ENCODE measurements at places on chromosomes 6 and 20.

DNA sequence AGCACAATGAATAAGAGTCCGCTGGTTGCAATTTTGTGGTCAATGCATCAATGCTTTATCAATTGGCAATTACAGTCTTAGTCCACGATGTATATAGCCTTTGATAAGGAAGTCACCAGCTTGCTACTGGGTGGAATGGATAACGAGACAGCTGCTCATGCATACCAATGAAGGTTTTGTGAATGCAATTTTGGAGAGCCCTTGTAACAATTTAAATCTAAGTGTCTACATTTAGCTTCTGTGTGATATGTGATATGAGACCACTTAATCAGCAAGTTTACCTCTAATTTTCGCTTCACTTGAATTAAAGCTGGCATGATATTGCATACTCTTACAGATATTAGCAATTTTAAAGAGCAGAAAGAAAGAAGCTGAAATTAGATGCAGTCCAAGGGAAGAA lies 543.9 kb downstream of the RNF144B start:
- no peak for DNase-seq

GRCh38 chr6:72841195-72841594 lies 219.3 kb downstream of the KCNQ5 start:
- DNase-seq = no peak

GRCh38 chr20:32567384-32568178 lies 17.6 kb downstream of the NOL4L start:
- DNase-seq = no peak

- DNase-seq = no peak
Measured at GRCh38 chr20:46701556-46701955, 7.9 kb upstream of the SLC2A10 start.

DNA sequence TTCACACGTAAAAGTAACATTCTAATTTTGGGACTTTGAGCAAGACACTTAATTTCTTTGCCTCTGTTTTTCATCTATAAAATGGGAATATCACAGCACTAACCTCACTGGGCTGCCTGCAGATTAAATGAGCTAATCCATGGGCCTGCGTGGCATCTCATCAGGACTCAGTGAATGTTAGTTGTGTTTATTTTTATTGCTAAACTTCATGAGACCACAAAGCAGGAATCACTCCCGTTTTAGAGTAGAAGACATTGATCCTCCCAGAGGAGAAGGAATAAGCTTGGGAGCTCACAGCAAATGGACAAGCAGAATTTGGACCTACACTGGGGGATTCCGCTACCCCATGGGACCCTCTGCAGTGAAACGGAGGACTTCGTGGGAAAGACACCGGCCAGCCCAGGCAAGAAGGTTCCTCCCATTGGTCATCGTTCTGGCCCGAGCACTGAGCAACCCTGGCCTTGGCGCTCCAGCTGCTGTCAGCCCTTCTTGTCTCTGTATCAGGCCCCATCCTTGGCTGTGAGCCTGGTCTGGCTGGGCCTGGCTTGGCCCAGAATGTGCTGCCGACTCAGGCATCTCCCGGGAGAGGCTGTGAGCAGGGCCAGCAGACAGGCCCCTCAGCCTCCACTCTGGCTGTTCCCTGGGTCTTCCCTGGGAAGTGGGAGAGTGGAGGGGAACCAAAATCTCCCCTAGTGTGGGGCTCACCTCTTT lies 79.8 kb downstream of the NFATC2 start:
- peak; percentile 74 for DNase-seq

- no peak for DNase-seq
Measured at GRCh38 chr6:39301606-39302005, 12.6 kb downstream of the KCNK17 start.

DNA sequence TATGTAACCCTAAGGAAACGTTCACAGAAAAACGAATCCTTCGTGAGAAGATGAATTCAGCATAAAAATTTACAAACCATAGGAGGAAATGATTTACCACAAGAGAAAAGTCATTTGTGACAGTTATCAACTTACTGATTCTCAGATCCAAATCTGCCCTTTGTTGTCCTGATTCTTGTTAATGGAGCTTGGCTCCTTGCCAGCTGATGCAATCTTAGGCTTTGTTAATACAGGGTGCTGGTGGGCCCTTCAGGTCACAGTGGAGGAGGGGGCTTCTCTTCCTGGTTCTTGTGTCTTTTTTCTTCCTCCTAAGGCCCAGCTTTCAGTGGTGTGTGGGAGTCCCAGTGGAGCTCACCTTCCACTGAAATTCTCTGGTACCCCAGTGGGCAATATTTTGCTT lies 108.4 kb upstream of the MAP3K7 start:
- no peak for DNase-seq

GRCh38 chr6:166472636-166473035 lies 89.9 kb upstream of the MPC1 start:
- no peak for DNase-seq

DNA sequence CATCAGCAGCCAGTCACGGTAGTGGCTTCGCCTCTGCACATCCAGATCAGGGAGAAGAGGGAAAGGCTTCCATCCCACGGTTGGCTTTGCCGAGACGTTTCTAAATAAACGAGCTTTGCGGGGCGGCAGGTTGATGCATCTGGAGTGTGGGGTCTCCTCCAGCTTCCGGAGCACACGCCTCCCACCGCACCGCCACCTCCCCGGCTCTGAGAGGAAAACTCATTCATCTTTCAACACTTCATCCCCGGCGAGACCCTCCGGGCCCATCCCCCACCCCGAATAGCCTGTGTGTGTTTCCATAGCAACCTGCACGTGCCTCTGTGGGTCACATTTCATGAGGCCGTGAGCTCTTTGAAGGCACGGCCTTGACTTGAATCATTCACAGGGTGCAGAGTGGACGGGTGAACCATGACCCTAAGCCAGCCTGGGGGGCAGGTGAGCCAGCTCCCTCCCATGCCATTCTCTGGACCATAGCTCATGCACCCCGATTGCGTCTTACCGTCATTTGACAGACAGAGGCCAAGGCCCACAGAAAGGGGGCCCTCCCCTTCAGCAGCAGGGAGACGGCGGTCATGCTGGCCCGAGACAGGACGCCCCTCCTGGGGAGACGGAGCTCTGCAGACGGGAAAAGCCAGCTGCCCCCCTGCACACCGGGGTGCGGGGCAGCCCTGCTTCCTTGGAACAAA lies 16.2 kb upstream of the CHRNA4 start:
- DNase-seq = no peak

DNA sequence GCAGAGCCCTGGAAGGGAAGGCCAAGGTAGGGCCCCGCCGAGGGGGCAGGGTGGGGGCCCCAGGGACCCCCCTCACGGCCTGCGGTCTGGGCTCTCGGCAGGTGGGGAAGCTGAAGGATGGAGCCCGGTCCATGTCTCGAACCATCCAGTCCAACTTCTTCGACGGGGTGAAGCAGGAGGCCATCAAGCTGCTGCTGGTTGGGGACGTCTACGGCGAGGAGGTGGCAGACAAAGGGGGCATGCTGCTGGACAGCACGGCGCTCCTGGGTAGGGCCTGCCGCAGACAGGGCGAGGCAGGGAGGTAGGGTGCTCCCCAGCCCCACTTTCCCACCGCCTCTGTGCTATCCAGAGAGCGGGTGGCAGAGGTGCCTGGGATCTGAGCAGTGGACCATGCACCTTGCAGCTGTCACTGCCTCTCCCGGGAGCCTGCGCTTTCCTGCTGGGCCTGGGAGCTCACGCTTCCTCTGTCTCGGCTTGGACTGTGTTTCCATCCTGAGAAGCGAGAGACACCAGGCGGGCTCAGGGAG lies 83.1 kb downstream of the SYNJ2 start:
- no peak for DNase-seq

DNA sequence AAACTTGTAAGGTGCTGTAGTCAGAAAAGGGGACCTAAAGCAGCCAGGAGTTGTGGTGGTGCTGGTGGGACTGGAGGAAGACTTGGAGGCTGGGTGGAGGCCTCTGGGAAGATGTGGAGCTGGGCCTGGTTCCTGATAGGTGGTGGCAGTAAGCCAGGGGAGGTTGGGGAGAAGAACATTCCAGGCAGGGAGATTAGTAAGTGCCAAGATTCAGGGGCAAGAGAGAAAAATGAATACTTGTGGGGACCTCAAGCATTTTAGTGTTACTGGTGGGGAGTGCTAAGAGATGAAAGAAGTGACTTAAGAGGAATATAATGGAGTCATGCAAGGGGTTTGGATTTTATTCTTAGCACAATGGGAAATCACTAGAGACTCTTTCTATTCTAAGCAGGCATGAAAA lies 79.0 kb upstream of the B3GAT2 start:
- DNase-seq = peak; percentile 4

GRCh38 chr20:19775353-19776253 lies 17.5 kb downstream of the RIN2 start:
- DNase-seq = peak; percentile 73

DNA sequence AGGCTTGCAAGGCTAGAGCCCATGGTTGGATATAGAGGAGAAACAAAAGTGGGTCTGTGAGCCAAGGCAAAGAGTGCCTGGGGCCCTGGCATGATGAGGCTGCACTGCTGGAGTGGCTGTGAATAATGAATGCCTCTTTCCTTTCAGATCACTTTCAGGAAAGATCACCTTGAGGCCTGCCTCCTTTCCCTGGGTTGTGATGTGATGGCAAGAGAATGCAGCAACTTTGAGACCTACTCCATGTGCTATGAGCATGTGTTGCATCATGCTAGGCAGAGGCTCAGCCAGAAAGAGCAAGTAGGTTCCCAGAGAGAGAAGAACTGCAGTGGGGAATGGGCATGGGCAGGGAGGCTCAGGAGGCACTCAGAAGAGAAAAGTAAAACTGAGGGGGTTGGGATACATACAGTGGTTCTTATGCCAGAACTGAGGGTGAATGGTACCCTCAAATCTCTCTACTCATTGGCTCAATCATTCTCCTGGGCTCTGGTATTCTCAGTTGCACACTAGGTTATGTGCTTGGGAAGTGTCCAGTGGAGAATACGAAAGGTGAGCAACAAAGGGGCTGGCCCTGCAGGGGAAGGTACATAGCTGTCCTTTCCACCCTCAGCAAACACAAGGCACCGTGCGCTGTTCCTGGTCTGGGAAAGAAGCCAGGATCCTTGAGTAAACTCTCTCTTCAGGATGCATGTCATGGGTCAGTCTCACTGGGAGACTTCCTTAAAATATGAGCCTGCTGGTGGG lies 45.9 kb downstream of the CD164 start:
- DNase-seq = peak; percentile 49

GRCh38 chr20:19815553-19815991 lies 57.5 kb downstream of the RIN2 start:
- DNase-seq = peak; percentile 98

DNA sequence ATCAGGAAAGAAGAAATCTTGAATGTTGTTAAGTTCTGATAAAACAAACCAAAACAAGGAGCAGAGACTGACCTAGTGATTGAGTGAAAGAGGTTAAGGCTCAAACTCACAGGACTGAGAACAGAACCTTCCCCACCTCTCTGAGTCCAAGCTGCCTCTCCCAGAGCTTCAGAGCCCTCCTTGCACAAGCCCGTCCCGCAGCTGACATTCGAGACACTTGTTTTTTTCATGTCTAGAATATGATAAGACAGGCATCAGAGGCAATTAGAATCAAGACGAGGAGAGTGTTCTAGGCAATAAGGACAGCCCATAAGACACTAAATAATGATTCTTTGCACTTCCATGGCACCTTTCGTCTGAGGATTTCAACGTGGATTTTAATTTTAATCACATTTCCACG lies 140.6 kb downstream of the PXDC1 start:
- no peak for DNase-seq

- peak; percentile 96 for DNase-seq
Measured at GRCh38 chr20:48295445-48295903, 510.2 kb upstream of the SULF2 start.

DNA sequence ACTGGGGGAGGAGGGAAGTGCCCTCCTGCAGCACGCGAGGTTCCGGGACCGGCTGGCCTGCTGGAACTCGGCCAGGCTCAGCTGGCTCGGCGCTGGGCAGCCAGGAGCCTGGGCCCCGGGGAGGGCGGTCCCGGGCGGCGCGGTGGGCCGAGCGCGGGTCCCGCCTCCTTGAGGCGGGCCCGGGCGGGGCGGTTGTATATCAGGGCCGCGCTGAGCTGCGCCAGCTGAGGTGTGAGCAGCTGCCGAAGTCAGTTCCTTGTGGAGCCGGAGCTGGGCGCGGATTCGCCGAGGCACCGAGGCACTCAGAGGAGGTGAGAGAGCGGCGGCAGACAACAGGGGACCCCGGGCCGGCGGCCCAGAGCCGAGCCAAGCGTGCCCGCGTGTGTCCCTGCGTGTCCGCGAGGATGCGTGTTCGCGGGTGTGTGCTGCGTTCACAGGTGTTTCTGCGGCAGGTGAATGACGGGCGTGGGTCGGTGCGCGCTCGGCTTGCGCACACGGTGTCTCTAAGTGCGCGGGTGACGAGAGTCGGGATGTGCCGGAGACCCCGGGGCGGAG lies at the start of gene CDKN1A:
CDKN1A (plus strand) TSS at position 227 of the 555 bp plus-strand sequence. CDS start 5,388 bp downstream, outside the sequence.
- peak; percentile 91 for DNase-seq

DNA sequence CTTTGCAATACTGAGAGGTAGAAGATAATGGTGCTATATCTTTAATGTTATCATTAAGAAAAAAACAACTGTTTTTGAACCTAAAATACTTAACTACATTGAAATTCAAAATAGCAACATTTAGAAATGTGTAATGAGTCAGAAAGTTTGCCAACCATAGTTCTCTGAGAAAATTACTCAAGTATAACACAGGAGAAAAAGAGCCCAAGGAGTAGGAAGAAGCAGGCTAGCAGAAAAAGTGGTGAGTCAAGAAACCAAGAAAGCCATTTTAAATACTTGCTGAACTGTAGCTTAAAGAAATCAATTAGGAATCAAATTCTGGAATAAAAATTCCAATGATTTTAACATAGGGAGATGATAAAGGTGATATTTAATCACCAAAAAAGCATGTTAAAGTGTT lies 181.0 kb upstream of the RSPO3 start:
- no peak for DNase-seq

DNA sequence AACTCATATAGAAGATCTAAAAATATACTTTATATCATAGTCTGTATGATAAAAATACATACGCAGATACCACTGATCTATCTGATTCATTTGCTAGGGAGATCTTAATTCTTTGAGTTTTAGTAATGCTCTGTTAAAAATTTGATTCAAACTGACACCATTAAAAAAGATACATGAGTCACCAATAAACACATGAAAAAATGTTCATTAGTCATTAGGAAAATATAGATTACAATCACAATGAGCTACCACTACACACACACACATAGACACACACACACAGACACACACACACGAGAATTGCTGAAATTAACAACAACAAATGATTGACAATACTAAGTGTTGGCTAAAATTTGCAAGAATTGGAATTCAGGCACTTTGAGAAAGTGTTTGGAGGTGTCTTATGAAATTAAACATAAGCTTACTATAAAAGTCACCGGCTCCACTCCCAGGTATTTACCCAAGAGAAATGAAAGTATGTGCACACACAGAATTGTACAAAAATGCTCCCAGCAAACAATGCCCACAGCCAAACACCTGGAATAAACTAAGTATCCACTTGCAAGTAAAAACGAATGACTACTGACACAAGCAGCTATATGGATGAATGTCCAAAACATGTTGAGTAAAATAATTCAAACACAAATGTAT lies 117.7 kb upstream of the GGTLC1 start:
- DNase-seq = peak; percentile 48
